Epithelial cell of proximal tubule (primary cell): ENCODE measurements at places on chromosomes 5 and 9. TPM values are rescaled to one million over a fixed set of nuclear protein-coding genes. Genes with fewer than 3 reads are reported as not detected.

DNA sequence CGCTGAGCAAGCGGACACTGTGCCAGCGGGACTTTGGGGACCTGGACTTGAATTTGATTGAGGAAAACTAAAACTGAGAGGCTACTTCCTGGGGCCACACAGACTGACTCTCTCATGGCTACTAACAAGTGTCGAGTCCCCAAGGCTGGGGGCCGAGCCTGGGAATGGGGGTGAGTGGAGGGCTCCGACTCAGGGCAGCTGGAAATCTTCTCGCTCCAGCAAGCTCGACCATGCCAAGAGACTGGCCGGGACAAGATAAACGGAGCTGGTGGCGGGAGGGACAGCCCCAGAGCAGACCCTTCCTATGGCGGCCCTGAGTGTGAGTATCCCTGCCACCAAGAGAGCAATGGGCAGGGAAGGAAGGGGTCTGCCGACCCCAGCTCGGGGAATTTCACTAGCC lies 5.6 kb upstream of the KDM3B start:
- no peak for DNase-seq

DNA sequence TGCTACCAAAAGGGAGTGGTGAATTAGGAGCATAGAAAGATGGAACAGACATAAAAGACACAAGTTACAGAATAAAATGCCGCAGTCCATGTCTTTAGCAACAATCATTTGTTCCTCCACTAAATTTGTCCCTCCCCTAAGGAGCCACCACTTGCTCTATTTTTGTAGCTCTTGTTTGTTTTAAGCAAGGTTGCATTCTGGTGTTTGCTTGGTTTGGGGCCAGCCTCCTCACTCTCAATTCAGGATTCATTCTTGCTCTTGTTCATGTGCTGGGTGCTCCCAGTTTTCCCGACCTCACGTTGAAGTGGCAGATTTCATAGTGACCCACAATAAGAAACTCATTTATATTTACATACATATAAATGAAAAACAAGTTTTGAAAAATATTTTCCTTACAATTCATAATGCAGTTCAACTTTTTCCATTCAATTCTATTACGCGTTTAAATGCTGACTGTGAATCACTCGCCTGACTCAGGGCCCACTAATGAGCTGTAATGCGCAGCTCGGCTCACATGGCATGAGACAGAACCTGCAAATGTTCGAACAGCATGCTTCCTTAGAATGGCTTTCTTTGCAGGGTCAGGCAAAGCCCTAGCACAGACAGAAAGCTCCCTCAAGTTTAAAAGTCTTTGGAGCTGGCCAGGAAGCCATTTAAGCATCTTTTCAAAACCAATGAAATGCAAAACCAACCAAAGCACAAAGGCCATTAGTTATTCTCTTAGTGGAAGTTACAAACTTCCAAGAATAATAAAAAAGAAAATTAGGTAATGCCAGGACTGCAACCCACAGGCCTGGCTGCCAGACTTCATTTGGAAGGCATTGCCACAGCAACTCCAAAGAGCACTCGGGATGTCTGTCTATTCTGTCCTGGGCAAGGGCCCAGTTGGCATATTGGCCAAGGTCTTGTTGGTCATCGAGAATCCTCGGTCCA lies 41.7 kb downstream of the RETREG1 start:
- DNase-seq, result no peak

- DNase-seq, result no peak
Observed at GRCh38 chr5:176779537-176779936, 30.8 kb upstream of the UNC5A start.

GRCh38 chr5:132647473-132647872 lies 10.5 kb upstream of the IL13 start:
- DNase-seq, result no peak

DNA sequence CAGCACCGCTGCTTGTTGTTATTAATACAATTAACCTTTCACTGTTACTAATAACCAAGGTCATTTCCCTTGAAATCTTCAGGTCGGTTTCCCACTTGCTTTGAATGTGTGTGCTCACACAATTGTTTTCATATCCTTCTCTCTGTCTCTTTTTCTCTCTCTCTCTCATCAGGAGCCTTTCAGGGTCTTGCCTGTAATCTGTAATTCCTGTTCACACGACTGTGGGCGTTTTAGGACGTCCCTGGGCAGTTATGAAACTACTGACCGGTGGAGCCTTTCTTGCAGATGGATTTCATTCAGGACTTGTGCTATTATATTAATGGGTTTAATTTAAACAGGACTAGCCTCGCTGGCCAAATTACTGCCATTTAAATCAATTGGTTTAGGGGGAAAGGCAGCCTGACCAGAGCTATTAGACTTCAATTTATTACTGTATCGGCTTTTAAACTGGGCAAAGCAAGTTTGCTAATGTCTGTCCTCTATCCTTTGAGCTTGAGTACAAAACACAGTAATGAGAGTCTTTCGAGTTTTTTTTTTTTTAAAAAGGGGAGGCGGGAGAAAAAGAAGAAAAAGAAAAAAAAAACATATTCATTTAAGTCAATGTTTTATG lies 316.0 kb upstream of the TLE4 start:
- no peak for DNase-seq

DNA sequence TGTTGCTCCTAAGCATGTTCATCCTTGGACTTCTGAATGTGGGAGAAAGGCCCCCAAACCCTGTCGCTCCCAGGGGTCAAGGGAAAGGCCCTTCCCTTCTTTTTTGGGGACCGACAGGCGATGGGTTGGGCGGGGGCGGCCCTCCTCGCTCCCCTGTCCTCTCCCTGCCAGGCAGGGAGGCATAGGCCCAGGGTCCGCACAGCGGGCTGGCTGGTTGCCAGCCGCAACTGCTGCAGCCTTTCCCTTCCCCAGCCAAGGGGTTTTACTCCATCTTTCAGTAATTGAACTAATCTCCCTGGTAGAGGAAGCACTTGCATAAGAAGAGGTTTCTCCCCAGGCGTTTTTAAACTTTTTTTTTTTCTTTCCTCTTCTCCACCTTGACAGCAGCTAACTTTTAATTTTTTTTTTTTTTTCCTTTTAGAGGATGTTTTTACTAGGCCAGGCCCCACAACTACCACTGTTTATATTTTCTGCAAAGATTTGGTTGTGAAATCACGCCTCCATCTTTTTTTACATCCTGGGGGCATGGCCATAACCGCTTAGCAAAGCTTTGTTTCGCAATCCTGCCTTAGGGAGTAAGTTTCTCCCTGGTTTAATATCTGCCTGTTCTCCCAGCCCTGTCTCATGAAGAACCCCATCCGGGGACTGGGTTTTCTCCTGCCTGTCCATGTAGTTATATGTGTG lies 216.9 kb upstream of the ZNF608 start:
- peak; percentile 29 for DNase-seq

- peak; percentile 26 for DNase-seq
Observed at GRCh38 chr5:120368923-120369715, 95.0 kb upstream of the PRR16 start.

GRCh38 chr9:97514531-97514930 lies 13.1 kb downstream of the TMOD1 start:
- DNase-seq, result no peak

The GRXCR2 gene
- total RNA-seq, result not detected in 2 replicates

The EDIL3 gene
- 77.3 and 80.1 TPM in 2 replicates for total RNA-seq

GRCh38 chr9:78295731-78296130 lies 1.2 kb upstream of the PSAT1 start:
- no peak for DNase-seq

DNA sequence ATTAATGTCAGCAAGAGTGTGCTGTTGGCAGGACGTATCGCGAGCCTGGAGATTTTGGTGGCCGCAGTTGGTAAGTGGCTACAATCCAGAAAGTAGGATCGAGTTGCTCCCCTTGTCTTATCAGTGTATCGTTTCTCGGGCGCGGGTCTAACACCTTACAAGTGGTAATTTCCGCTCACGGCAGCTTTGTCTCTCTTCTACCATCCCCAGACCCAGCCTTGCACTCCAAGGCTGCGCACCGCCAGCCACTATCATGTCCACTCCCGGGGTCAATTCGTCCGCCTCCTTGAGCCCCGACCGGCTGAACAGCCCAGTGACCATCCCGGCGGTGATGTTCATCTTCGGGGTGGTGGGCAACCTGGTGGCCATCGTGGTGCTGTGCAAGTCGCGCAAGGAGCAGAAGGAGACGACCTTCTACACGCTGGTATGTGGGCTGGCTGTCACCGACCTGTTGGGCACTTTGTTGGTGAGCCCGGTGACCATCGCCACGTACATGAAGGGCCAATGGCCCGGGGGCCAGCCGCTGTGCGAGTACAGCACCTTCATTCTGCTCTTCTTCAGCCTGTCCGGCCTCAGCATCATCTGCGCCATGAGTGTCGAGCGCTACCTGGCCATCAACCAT lies 1.1 kb downstream of the PTGER4 start:
- DNase-seq, result no peak

DNA sequence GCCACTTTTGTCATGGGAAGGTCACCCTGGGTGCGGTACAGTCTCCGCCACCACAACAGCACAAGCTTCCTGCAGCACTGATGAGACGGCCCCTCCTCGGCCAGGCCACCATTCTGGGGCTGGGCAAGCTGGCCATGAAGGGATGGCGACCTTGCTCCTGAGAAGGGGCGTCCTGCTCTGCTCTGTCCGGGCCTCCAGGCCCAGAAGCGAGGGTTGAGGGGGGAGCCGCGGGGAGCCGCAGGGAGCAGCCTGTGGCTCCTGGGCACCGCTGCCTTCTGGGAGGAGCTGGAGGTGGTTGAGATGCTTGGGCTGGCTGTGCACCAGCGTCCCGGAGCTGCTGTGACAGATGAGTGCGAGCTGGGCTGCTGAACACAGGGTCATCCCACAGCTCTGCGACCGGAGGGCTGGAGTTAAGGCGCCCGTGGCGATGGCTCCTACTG lies 84.3 kb upstream of the RAPGEF1 start:
- no peak for DNase-seq

The EPB41L4A gene
- total RNA-seq, result 6.7 and 17.2 TPM in 2 replicates

GRCh38 chr5:164065266-164065665 lies 559.8 kb downstream of the MAT2B start:
- no peak for DNase-seq

GRCh38 chr9:32844259-32844658 lies 60.9 kb downstream of the TMEM215 start:
- DNase-seq, result no peak

- no peak for DNase-seq
Observed at GRCh38 chr9:33453286-33453860, 6.0 kb upstream of the AQP3 start.

GRCh38 chr5:140977003-140977402 lies 10.7 kb downstream of the PCDHAC2 start:
- DNase-seq, result no peak

The SH3TC2 gene
- total RNA-seq, result 2.3 and 2.7 TPM in 2 replicates

- no peak for DNase-seq
Observed at GRCh38 chr9:95506428-95506677, 10.4 kb downstream of the PTCH1 start.

- no peak for DNase-seq
Observed at GRCh38 chr9:134210908-134211810, 46.8 kb upstream of the RNU6ATAC start.

The MOB3B gene
- 2.3 and 2.9 TPM in 2 replicates for total RNA-seq

GRCh38 chr9:81456431-81457006 lies 232.8 kb downstream of the TLE1 start:
- DNase-seq, result no peak

GRCh38 chr5:127944125-127944524 lies 139.4 kb upstream of the SLC12A2 start:
- DNase-seq, result no peak

GRCh38 chr5:149747833-149748366 lies 17.8 kb downstream of the PPARGC1B start:
- no peak for DNase-seq

DNA sequence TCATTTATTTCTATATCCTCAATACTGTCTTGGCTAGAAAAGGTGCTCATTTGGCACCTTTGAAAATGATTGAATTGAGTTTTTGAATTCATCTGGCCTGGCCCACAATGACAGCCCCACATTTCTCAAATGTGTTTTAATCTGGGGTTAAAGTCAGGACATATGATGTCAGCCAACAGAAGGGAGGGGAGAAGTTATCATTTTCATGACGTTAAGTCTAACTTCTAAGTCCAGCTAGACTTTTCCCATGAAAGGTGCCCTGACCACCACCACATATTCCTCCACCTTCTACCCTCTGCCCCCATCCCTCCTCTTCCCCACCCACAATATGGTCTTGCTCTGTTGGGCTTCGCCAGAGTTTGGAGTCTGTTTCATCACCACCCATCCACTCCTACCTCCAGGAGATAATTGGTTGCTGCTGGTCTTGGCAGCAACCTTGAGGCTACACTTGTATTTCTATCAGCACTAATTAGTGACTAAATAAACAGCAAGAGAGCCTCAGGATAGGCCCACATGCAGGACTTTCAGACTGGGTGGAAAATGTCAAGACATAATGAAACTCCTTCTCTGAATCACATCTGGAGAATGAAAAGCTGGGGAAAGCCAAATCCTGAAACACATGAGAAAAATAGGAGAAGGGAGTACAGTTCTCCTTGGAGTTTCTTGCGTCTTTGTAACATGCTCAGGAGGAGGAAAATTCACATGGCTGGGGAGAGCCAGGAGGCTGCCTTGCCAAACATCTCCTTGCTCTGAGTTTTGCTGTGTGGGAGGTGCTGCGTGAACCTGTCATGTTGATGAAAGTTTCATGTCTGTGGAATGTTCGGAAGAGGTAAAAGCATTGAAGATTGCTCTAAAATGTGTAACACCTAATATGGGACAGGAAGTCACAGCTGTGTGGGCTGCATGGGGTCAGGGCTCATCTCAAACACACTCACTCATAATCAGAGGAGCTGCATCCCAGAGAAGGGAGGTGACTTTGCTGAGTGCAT lies 544.7 kb upstream of the KLF4 start:
- DNase-seq, result no peak

The C9orf50 gene
- total RNA-seq, result 0.69 TPM in 1 of 2 replicates, not detected in the other

The NEUROG1 gene
- total RNA-seq, result not detected in 2 replicates

DNA sequence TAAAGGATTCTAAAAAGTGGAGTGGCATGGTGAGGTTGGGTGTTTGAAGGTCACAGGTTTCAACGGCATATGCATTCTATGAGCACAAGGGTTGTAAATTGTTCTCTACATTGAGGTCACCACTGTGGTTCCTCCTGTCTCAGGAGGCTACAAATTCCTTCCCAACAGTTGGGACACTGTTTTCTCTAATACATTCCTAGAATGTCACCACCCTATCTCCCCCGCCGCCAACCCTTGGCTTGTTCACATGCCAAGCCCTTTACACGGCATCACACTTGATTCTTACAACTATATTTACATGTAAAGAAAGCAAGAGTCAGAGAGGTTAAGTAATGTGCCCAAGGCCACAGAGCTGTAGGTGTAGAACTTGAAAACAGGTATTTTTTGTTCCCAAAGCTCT lies 315.1 kb downstream of the RAB3C start:
- DNase-seq, result no peak

DNA sequence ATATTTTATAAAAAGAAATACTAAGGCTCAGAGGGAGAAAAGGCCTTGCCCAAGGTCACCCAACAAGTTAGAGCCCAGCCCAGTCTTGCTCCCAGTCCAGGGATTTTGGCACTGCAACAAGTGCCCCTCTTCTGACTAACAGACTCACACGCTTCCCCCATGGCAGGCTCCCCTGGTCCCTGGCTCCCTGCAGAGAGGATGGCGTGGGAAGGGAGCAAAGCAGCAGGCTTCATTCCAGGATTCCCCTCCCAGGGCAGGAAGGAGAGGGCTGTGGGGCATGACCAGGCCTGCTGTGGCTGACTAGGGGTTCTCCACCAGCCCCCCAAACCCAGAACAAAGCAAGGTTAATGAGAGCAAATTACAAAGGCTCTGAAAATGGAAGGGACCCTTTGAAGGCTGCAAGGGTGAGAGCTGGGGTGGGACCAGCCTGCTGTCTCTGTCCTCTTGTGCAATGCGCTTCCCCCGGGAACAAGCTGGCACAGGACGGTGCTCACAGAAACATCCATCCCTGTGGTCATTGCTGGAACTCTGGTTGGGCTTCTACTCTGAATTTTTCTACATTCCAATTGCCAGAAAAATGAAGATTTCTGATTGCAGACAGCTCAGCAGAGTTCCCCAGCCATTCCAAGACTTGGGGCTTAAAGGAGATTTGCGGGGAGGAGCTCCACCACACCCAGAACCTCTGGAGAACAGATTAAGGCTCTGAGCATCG lies 37.1 kb upstream of the FAT2 start:
- DNase-seq, result no peak
